Ovary (tissue), 10 donors: ENCODE measurements at places on chromosomes 6 and 20. TPM values are rescaled to one million over a fixed set of nuclear protein-coding genes. Genes with fewer than 3 reads are reported as not detected.
A peak's percentile ranks its signal among the peaks of the same experiment; 100 is the strongest.

The ZFAND3 gene
- total RNA-seq: 16.6 TPM

The FAXC gene
- 0.83 TPM for total RNA-seq

The CLDN20 gene
- not detected for total RNA-seq

The GGTLC1 gene
- total RNA-seq: not detected

The RAB44 gene
- total RNA-seq: 0.15 TPM

The PDE10A gene
- total RNA-seq: 37.4 TPM

The TMEM200A gene
- total RNA-seq: 17.6 TPM

The NXT1 gene
- total RNA-seq: 44.6 TPM

DNA sequence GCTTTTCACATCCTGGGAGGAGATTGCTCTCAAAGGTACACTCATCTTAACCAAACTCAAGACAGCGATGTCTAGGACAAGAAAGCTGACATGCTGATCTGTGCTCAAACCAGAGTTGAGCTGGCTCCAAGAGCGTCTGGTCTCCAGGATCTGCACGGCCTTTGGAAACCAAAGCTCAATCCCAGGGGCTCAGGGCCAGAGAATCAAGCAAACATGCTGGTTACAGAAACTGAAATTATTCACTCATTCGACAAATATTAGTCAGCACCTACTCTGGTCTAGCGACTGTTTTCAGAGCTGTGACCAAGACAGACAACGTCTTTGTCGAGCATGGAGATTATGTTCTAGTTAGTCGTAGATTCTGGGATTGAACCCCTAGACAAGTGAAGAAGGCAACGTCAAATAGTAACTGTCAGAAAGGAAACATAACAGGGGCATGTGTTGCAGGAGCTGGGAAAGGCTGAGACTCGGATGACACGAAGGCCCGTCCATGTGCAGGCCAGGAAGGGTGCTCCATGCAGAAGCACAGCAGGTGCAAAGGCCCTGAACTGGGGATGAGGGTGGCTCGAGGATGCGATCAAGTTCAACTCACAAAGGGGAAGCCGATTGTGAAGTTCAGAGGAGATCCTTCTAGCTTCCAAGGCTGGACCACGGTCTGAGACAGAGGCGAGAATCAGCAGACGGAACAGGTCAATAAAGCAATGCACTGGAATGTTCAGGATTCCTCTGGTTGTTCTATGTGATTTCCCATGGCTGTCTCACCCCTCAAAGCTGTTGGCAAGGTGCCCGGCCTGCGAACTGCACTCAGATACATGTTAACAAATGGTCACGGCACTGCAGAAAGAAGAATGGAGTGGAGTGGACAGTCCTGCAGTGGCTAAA lies 12.5 kb upstream of the PCK1 start:
- no peak overlapping the region for H3K27ac ChIP-seq
- no peak for DNase-seq

GRCh38 chr6:27809939-27810767 lies 102.0 kb downstream of the OR2B2 start:
- peak overlapping the region; percentile 92 for H3K27ac ChIP-seq
- peaks cover 7% of the 10 kb centered on the region for H3K4me1 ChIP-seq
- H3K36me3 ChIP-seq: no peaks in the 10 kb centered on the region
- peak; percentile 85 for DNase-seq
- no peaks in the 10 kb centered on the region for H3K27me3 ChIP-seq

DNA sequence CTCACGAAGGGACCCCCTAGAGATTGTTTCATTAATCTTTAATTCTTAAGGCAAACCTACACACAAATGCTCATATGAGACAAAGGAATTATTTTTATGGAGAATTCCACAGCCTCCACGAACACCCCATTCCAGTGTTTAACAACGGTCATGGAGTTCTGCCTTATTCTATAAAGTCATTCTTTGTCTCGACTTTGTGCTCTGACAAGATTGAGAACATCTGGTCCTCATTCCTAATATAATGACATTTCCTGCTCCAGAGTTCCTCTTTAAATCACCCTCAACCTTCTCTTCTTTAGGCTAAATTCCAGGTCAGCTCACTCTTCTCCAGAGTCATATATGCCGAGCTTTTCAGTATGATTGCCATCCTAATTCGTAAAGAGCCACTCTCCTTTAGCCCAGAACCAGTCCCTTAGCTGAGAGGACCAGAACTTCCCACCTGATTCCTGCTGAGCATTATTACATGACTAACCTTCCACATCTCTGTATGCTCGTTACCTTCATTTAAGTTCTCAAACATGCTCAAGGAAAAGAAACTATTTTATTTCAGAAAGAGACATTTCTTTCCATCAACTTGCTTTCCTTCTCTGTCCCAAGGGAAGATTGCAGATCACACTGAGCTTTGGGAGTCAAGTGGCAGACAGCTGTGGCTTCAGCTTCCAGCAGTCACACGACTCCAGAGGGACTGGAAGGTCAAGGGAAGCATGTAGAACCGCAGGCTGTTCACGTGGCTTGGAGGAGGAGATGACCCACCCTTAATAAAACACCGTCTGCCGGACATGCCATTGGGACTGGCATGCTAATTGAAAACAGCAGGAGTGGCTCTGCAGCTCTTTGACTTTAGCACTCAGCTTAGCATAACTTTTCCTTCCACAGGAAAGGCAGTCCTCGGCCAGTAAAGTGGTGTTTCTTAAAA lies 467.1 kb upstream of the HSF2 start:
- no peak overlapping the region for H3K27ac ChIP-seq
- H3K36me3 ChIP-seq: no peaks in the 10 kb centered on the region
- no peak for DNase-seq
- no peaks in the 10 kb centered on the region for H3K27me3 ChIP-seq
- no peak overlapping the region for H3K4me3 ChIP-seq

DNA sequence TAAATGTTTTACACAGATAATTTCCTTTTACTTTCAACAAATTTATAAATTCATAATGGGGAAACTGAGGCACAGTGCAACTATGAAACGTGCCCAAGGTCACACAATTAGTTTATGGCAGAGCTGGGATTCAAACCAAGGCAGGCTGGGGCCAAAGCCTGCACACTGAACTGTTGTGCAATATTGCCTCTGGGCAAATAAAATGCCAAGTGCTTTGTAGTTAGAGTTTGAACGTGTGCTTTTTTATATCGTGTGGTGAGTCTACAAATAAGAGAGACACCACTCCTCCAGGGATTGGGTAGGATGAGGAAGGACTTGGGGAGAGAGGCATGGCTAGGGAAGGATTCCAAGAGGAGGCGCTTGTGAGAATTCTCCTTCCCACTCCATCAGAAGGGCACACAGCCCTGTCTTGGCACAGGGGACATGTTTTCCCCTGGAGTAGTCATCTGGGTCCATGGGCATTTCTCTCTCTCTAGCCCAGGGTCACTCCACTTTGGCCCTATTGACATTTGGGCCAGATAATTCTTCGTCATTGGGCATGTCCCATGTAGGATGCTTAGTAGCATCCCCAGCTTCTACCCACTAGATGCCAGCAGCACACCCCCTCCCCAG lies 2.8 kb upstream of the CDH22 start:
- DNase-seq: no peak
- no peaks in the 10 kb centered on the region for H3K27me3 ChIP-seq
- no peak overlapping the region for H3K4me3 ChIP-seq
- no peaks in the 10 kb centered on the region for H3K36me3 ChIP-seq

DNA sequence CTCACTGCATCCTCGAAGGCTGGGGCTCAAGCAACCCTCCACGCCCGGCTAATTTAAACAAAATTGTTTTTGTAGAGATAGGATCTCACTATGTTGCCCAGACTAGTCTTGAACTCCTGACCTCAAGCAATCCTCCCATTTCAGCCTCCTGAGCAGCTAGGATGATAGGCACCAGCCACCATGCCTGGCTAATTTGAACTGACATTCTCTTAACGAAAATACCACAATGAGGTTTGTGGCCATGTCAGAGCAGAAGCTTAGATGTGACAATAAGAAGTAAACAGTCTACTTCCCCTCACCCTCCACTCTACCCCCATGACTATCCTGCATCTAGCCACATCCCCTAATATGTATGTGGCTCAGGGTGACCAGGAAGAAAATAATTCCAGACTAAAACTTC lies 74.8 kb upstream of the PLCB4 start:
- no peaks in the 10 kb centered on the region for H3K4me1 ChIP-seq
- H3K27ac ChIP-seq: no peak overlapping the region
- no peak for DNase-seq
- H3K4me3 ChIP-seq: no peak overlapping the region
- no peaks in the 10 kb centered on the region for H3K27me3 ChIP-seq

DNA sequence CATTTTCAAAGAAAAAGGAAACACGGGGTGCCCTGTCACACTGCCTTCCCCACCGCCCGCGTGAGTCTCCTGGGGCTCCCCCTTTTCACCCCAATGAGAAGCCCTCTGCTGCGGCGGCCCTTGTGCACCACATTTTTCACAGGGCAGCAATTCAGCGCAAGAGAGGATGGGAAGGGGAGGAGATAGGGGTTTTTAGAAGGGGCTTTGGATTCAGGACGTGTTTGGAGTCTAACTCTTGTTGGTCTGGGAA lies 726 bp upstream of the ARFGEF3 start:
- no peaks in the 10 kb centered on the region for H3K36me3 ChIP-seq
- no peak overlapping the region for H3K27ac ChIP-seq
- H3K27me3 ChIP-seq: no peaks in the 10 kb centered on the region

- DNase-seq: no peak
- no peak overlapping the region for H3K27ac ChIP-seq
- H3K4me1 ChIP-seq: peaks cover 3% of the 10 kb centered on the region
- H3K27me3 ChIP-seq: no peaks in the 10 kb centered on the region
These were observed 204.5 kb upstream of the TAB2 start for GRCh38 chr6:149112976-149113375.

- H3K4me3 ChIP-seq: no peak overlapping the region
- DNase-seq: no peak
- H3K27me3 ChIP-seq: no peaks in the 10 kb centered on the region
- no peaks in the 10 kb centered on the region for H3K4me1 ChIP-seq
- no peaks in the 10 kb centered on the region for H3K36me3 ChIP-seq
- H3K27ac ChIP-seq: no peak overlapping the region
These were observed 1244.8 kb downstream of the EPHA7 start for GRCh38 chr6:92174398-92175073.

GRCh38 chr6:75946146-75946831 lies 126.2 kb downstream of the IMPG1 start:
- H3K36me3 ChIP-seq: no peaks in the 10 kb centered on the region
- no peak for DNase-seq
- H3K4me1 ChIP-seq: no peaks in the 10 kb centered on the region
- no peak overlapping the region for H3K27ac ChIP-seq
- H3K27me3 ChIP-seq: no peaks in the 10 kb centered on the region

GRCh38 chr20:63232235-63233060 lies 3.3 kb upstream of the BIRC7 start:
- no peaks in the 10 kb centered on the region for H3K4me1 ChIP-seq
- no peak overlapping the region for H3K4me3 ChIP-seq
- H3K36me3 ChIP-seq: no peaks in the 10 kb centered on the region
- no peak overlapping the region for H3K27ac ChIP-seq
- H3K27me3 ChIP-seq: no peaks in the 10 kb centered on the region
- DNase-seq: no peak

- peak overlapping the region; percentile 79 for H3K4me3 ChIP-seq
- H3K27ac ChIP-seq: peak overlapping the region; percentile 73
- no peaks in the 10 kb centered on the region for H3K27me3 ChIP-seq
- H3K4me1 ChIP-seq: peaks cover 10% of the 10 kb centered on the region
These were observed 598 bp downstream of the OGFR start for GRCh38 chr20:62805155-62805710.

DNA sequence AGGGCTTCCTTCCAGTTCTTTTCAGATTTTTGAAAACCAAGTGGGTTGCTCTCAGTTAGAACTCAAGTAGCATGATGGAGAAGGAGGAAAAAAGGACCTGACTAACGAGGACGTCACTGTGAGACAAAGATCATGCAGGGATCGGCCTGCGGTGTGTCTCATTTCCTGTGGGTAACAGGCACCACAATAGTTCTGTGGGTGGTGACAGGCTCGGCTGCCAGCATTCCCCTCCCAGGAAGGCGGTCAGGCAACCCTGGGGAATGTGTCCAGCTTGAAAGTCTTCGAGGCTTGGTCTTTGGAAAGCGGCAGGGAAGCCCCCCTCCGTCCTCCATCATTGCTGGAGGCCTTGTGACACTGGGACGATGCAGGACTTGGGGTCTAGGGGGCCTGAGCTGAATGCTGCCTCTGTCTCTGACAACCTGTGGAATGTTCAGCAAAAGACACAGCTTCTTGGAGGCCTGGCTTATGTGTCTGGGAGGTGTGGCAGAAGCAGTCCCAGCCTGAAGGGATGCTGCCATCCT lies 121.0 kb downstream of the BCAS1 start:
- H3K27ac ChIP-seq: no peak overlapping the region
- H3K4me1 ChIP-seq: no peaks in the 10 kb centered on the region
- H3K4me3 ChIP-seq: no peak overlapping the region
- DNase-seq: no peak

DNA sequence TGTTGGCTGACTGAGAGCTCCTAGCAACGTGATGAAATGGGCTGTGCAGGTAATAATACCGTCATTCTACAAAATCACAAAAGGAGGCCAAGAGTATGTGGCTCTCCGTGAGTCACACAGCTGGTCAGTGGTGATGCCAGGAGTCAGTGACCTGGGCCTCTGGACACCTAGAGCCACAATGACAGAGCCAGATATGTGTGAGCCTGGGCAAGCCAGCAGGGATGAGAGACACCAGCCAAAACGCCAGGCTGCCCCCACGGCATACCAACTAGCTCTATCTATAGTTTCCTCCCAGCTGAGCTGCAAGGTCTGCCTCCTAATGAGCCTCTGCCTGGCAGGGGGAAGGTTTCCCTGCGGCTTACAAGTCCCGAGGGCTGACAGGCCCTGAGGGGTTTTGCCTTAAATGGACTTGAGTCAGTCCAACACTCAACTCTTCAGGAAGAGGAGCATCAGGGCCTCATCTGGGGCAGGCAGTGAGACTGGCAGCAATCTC lies 70.0 kb downstream of the CPNE5 start:
- H3K27me3 ChIP-seq: no peaks in the 10 kb centered on the region
- H3K4me3 ChIP-seq: no peak overlapping the region
- no peak for DNase-seq
- H3K4me1 ChIP-seq: peaks cover 11% of the 10 kb centered on the region
- H3K27ac ChIP-seq: no peak overlapping the region
- no peaks in the 10 kb centered on the region for H3K36me3 ChIP-seq

DNA sequence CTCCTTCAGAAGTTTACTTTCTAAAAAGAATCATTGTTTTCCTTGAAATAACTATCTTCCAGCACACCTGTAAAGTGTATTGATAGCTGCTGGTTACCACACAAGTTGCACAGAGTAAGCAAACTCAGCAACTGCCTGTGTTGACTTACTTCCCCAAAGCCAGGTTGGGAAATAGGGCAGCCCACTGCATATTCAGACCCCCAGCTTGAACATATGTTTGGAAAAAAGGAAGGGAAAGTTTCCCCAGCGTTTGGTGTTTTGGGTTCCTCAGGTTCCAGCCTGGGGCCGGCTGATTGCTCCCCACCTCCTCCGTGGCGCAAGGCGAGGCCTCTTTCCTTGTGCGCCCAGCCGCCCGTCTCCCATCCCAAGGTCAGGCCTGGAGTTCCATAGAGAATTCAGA lies 70.1 kb upstream of the QKI start:
- H3K27me3 ChIP-seq: no peaks in the 10 kb centered on the region
- H3K4me3 ChIP-seq: no peak overlapping the region
- no peak for DNase-seq
- no peaks in the 10 kb centered on the region for H3K36me3 ChIP-seq
- no peaks in the 10 kb centered on the region for H3K4me1 ChIP-seq
